Fibroblast of lung (primary cell): ENCODE measurements at places on chromosomes 3 and 15. TPM values are rescaled to one million over a fixed set of nuclear protein-coding genes. Genes with fewer than 3 reads are reported as not detected.

GRCh38 chr3:48747015-48747615, 30.1 kb upstream of the IP6K2 start:
- DNase-seq, result no peak

SERPINI1 gene
- 3.0 and 3.7 TPM in 2 replicates for polyA plus RNA-seq

DNA sequence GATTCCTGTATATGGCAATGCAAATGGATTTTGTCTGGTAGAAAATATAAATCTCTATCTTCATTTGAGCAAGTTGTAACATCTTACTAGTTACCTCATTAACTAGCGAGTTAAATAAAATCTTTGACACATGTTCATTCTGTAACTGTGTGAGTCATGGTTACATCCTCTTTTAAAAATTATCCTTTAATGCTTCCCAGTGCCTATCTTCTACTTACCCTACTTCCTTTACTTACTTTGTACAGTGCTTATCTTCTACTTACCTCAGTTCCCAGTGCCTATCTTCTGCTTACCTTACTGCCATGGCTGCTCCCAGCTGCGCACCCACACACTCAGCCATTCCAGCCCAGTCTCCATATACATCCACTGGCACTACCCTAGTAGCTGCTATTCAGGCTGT, 71.9 kb upstream of the GOLGA8B start:
- no peak for DNase-seq

GRCh38 chr3:197031315-197032285, 2.0 kb upstream of the MELTF start:
- DNase-seq, result peak; percentile 99

CSTA gene
- 0.61 and 1.1 TPM in 2 replicates for polyA plus RNA-seq

STRA6 gene
- 0.02 TPM in 1 of 2 replicates, not detected in the other for polyA plus RNA-seq

DNA sequence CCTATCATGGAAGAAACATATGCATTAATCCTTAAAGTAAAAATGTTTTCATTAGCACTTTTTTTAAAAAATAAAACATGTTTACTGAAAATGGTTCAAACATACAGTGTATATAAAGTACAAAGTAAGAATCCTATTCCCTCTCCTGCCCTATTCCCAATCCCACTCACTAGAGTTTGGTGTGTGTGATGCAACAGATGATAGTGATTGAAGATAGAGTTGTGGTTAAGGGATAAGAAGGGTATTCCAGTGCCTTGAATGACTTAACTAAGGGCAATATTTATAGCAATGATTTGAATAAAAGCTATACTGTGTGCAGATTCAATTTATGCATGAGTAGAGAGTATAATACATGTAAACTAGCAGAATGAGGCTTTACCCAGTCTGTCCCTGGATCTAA, 18.1 kb downstream of the ZNF280D start:
- DNase-seq, result peak; percentile 27

SYNPR gene
- not detected in 2 replicates for polyA plus RNA-seq

- DNase-seq, result peak; percentile 89
Measured at GRCh38 chr15:25438601-25439368, at the start of gene UBE3A. Gene UBE3A, minus strand, starts transcription at chr15:25439024. Its CDS starts 29,917 bp downstream, at chr15:25409107.

GRCh38 chr15:77251662-77252061, 168.2 kb downstream of the PEAK1 start:
- peak; percentile 34 for DNase-seq

PROS1 gene
- 20.7 and 30.2 TPM in 2 replicates for polyA plus RNA-seq

DNA sequence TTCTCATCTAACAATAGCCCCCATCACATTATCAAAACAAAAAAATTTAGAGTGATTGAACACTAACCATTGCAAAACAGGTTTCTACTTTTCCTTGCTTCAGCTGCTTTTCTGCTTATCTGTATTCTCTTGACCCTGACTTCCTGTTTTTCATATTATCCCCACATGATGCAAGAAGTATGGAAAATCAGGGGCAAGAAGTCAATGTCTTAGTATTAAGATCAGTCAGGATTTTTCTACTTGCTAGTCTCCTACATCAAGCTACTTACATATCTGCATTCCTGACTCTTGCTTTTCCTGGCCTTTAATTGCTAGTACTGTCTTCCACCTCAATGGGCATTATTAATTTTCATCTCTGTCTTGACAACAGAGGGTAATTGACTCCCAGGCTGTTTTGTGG, 300.2 kb downstream of the OTOL1 start:
- no peak for DNase-seq
